ENCODE measurements at places on chromosomes 12 and 14.
A peak's percentile ranks its signal among the peaks of the same experiment; 100 is the strongest.

GRCh38 chr12:7004287-7004803 lies 13.9 kb downstream of the LPCAT3 start:
- no peak for DNase-seq

- no peak for DNase-seq
These were observed 128.0 kb downstream of the BCAT1 start for GRCh38 chr12:24820872-24821271.

GRCh38 chr14:33483110-33483509 lies 467.8 kb downstream of the EGLN3 start:
- no peak for DNase-seq

DNA sequence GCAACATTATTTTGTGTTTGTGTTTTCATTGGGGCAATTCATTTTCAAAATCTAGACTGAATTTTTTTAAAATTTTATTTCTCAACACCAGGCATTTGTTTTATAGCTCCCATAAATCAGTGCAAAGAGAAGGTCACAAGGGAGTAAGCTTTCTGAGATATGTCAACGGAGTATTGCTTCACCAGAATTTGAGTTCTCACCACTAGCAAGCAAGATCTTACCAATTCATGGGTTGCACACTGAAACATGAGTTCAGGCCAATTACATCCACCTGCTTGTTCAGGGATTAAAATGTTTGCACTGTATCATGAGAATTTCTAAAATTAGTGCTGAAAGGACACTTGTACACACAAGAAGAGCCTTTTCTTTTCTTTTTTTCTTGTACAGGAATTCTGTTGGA lies 121.9 kb downstream of the CAND1 start:
- DNase-seq = no peak

DNA sequence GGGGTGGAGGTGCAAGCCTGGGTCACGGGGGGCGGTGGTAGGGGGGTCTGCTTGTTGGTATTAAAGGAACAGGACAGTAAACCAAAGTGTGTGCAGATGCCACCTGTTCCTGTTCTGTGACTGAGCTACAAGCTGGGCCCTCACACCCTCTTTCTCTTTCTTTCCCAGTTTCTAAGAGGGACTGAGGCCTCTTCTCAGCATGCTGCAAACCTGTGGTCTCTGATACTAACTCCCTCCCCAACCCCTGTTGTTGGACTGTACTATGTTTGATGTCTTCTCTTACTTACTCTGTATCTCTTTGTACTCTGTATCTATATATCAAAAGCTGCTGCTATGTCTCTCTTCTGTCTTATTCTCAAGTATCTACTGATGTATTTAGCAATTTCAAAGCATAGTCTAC lies 6.9 kb upstream of the PIP4K2C start:
- DNase-seq = no peak

DNA sequence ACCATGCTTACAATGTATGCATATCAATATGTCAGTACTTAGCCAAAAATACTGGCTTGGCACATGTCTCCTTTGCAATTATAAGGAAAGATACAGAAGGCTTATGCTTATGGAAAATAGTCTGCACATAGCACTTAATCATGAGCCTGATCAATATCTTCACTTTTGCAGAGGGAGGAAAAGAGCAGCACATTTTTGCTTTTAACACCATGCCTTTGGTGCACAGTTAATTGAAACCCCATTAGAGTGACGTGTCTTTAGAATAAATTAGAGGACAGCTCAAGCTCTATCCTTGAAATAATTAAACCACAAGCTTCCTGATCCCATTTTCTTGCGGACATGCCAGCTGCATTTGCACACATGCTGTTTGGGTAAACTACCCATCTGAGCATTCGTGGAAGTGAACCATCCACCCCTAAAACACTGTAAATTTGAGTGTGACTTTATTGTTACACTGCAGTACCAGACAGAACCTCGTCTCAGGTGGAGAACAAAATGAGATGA lies 839.9 kb upstream of the MGAT4C start:
- no peak for DNase-seq

DNA sequence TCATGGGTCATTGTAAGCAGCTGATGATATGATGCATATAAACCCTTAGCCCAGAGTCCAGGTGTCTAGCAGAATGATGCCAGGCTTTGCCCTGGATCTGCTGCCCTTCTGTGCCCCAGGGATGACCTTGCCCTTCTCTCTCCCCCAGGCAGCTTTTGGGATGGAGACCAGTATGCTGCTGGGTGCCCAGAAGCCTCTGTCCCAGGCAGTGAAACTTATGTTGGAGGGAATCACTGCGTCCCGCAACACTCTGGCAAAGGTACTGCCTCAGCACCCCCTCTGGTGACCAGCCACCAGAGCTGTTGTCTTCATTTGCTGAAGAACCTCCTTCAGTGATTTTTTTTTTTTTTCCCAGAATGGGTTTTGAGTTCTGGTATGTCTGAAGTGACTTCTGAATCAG lies 23.3 kb downstream of the CYP46A1 start:
- DNase-seq = no peak

- no peak for DNase-seq
These were observed 9.4 kb downstream of the COX16 start for GRCh38 chr14:70350078-70350477.

- DNase-seq = no peak
These were observed 6.7 kb downstream of the STAC3 start for GRCh38 chr12:57244312-57244696.

DNA sequence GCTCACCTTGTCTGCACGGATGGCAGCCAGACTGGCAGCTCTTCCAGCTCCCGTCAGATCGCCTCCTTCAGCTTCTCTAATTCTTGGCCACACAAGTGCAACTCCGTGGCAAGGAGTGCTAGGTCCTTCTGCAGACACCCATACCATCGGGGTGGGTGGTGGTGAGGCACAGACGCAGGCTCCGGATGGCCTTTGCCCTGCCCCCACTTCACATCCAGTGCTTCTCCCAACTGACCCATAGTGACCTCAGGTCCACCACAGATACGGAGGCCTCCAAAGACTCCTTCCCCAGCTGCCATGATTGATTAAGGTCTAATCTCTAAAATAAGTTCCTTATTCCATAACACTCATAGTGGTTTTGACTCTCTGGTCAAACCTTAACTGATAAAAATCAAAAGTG lies 19.9 kb upstream of the CD27 start:
- DNase-seq = no peak

DNA sequence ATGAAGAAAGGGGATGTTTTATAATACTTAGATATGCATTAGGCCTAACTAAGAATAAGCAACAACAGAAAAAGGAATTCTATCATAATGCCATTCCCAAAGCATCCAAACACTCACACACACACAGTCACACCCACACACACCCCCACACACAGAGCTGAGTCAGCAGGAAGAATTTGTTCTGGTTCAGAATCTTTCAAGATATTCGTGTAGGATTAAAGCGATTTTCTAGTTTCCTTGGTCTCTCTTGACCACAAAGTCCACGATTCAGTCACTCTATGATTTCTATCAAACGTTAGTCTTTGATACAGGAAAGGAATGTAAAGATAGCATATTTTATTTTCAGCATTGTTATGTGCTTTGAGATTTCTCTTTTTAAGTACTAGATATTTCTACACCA lies 382.6 kb upstream of the DCN start:
- no peak for DNase-seq

GRCh38 chr12:38544330-38545066 lies 227.9 kb downstream of the ALG10B start:
- no peak for DNase-seq

DNA sequence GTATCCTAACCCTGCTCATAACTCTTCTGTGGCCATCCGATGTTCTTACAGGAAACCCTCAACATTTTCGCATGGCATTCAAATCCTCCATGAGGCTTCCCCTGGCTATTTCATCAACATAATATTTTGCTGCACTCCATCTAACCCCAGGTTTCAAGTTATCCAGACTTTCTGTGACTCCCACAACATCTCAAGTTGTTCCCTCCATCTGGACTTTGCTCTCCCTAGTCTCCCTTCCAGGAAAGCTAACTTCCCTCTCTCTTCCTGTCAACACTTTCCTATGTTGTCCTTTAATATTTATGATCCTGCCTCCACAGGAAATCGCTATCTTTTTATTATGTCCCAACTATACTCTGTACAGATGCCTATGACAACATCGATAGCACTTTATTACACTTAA lies 146.1 kb downstream of the METTL25 start:
- no peak for DNase-seq

DNA sequence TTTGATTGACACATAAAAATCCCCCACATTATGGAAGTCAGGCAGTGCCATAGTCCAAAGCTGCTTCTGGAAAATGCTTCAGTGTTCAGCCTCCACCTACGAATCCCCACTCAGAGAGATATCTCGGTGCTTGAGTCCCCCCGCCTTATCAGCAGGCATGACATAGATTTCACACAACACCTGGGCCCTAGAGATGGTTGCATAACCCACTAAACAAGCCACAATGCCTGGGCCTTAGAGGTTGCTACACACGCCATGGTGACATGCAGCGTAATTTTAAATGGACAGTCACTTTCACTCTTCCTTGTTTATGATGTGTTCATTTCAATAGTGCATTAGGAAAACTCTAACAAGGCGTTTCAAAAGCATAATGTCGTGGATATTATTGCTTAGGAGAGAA lies 38.0 kb downstream of the CCDC60 start:
- no peak for DNase-seq

- no peak for DNase-seq
These were observed 1.4 kb downstream of the TMTC2 start for GRCh38 chr12:82688035-82688501.

DNA sequence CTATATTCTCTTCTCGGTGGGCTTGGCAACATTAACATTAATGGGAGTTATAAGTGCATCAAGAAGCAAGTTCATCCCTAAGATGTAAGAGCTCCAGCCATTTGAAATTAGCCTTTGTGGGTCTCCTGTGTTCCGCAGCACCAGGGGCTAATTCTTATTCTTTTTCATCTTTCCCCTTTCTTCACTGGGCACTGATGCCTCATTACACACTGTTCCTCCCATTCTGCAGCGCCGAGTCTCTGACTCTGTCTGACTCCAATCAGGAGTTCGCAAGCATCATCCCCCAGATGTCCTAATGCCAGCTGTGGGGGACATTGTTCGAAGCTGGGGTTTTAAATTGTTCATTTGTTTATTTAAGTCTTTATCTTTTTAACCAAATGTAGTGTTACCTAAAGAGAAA lies 341.3 kb downstream of the EGLN3 start:
- DNase-seq = no peak

- DNase-seq = no peak
These were observed 18.6 kb upstream of the NTN4 start for GRCh38 chr12:95809000-95809680.

- DNase-seq = no peak
These were observed 209.1 kb downstream of the TTC7B start for GRCh38 chr14:90607141-90607540.

GRCh38 chr12:51275088-51275487 lies 4.9 kb upstream of the SMAGP start:
- DNase-seq = no peak

DNA sequence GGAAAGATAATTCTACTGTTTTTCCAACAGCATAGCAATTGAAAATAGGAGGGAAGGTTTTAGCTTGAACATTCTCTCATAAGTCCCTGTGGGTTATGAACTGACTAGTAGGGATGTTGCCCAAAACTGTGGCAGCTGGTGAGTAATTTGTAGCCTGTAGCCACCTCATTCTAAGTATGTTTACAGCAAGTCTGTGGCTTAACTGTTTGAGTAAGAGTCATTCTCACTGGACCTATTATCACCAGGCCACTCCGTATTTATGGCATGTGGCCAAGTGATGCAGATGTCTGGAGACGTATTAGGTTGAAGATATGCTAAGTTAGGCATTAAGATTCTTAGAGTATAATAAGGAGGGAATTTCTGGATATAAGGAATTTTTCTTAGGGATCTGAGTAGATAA lies 458.3 kb downstream of the ETNK1 start:
- DNase-seq = peak; percentile 88

GRCh38 chr12:50574601-50575348 lies 70.0 kb downstream of the DIP2B start:
- DNase-seq = no peak

DNA sequence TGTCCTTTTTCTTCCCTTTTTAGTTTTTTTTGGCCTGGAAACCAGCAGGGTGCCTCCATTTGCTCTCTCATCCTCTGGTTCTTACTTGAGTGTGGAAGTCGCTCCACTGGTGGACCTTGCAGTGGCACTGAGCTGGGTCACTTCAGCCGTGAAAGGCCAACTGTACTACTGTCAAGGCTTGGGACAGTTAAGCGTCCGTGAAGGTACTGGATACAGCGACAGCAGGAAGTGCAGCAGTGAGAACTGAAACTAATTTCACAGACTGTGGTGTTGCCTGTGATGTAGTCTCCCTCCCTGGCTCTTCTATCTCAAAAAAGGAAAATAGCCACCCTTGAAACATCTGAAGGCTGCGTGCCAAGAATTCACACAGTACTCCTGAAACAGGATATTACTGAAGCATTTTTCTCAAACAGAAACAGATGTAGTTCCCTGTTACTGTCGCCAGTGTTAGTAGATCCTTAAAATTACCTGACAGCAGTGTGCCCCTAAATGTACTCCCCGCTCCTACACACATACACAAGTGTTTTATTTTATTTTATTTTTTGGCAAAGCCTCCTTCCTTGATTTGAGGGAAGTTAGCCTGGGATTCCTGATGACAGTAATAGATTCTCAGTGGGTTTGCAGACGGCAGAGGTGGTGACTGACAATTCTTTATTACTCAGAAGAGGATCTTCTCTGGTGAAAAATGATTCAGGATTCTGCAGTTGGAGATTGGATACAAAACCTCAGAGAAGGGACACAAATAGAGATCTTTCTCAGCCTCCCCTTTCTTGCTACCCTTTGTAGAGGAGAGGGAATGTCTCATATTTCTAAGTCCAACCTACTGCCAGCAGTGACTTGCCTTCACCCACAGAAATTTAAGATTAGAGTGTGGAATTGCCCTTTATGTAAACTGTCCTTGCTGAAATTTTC lies 4.4 kb downstream of the SUSD6 start:
- DNase-seq = no peak

DNA sequence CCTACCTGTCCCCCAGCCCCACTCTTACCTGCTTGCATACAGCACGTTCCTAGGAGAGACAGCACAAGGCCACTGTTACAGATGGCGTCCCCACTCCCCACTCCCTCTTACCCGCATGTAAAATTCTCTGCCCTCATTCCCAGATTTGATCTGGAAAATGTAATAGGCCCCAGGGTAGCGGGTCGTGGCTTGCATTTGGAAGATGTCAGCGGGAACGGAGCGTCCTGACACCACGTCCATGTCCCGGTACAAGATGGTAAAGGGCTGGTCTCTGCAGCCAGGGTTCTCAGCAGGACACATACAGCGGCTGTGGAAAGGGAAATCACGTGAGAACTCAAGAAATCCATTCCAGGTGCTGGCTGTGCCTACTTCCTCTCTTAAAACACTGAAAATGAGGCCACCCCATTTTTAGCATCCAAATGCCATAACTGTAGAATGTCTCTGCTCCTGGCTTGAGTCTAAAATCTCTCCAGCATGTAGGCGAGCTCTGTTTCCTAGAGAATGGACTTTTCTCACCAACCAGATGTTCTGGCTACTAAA lies 10.1 kb upstream of the TC2N start:
- no peak for DNase-seq

DNA sequence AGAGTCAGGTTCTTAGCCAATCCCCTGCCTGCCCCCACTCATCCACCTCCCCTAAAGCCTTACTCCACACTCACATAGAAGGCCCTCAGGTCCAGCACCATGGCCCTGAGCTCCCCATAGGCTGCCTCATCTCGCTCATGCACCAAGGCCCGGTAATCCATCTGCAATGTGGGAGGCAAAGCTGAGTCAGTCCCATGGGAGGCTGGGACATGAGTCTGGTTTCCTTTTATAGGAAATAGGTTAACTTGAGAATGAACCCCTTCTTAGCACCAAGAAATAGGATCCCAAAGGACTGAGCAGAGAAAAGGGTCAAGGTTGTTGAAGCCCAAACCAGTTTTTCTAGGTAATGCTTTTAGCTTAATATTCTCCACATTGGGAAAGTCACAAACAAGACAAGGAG lies 2.1 kb upstream of the EMC9 start:
- no peak for DNase-seq

GRCh38 chr14:91032248-91032647 lies 28.2 kb downstream of the RPS6KA5 start:
- DNase-seq = no peak

All from epithelial cell of prostate (primary cell).